ENCODE measurements at places on chromosomes 2 and 18. TPM values are rescaled to one million over a fixed set of nuclear protein-coding genes. Genes with fewer than 3 reads are reported as not detected.

DNA sequence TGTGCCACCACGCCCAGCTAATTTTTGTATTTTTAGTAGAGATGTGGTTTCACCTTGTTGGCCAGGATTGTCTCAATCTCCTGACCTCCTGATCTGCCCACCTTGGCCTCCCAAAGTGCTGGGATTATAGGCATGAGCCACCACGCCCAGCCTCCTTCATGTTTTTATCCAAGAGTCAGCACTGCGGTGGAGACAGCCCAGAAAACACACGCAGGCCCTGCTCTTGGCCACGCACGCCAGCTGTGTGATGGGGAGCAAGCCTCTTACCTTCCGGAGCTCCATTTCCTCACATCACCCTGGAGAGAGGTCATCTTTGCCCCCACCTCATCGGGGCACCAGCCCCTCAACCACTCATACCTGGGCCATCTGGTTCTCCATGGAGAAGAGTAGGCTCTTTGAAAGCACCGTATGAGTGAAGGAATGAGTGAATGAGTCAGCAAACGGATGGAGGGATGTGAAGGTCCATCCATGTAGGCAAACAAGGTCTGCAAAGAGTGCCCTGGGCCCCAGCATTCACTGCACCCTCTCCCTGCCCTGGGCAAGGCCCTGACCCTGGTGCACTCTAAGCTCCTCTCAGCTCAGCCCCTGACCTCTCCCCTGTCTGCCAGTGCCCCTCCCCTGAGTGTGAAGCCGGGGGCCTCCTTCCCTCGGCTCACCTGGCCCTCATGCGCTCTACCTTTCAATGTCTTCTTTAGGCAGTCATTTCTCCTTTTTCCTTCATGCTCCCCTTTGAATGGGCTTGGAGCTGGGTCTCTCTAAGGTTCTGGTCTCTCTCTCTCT is 7.4 kb downstream of the GYPC start:
- no peak for DNase-seq

- no peak for DNase-seq
Observed at GRCh38 chr2:174603280-174603679, 5.7 kb upstream of the WIPF1 start.

- DNase-seq, result no peak
Observed at GRCh38 chr2:14306268-14306861, 326.2 kb upstream of the LRATD1 start.

RETSAT gene
- total RNA-seq, result 101 TPM

DNA sequence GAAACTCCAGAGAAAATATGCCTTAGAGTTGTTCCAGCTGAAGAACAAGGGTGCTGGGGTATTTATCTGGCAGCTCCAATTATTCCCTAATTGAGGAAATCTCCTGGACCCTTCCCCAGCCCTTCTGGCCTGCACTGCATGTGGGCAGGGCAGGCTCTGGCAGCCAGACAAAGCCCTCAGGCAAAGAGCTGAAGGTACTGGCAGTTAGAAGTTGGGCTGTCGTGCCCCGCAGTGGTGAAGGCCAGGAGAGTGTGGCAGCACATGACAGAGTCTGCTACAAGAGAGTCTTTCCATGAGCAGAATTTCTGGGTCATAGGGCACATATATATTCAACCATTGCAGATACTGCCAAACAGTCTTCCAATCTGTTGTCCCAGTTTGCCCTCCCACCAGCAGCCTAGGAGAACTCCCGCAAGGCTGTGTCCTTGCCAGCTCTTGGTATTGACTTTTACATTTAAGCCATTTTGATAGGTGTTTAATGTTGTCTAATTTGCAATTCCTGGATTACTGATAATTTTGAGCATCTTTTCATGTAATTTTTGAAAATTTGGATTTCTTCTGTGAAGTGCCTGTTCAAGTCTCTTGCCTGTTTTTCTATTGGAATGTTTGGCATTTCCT is 26.6 kb downstream of the ONECUT2 start:
- no peak for DNase-seq
